ENCODE measurements at places on chromosomes 3 and 15.
A peak's percentile ranks its signal among the peaks of the same experiment; 100 is the strongest.

GRCh38 chr3:171184372-171184771 lies 157.9 kb upstream of the SLC2A2 start:
- DNase-seq: no peak

- no peak for DNase-seq
These were observed 417.4 kb upstream of the NAALADL2 start for GRCh38 chr3:174441588-174442301.

DNA sequence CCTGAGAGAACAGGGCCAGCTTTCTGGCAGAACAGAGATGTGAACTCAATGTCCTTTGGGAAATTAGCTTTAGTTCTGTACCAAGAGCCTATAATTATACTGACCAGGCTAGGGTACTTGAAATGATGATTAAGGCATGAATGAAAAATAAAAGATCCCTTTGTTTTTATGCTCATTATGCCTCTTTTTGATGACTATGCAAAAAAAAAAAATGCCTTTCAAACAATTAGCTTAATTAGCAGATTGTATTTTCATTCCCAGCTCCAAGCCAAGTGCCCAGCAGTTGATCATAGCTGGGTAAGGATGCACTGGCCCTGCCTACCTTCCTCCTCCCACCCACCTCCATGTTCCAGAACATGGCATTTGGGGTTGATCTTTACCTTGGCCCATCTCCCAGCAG lies 56.8 kb downstream of the LYZL4 start:
- no peak for DNase-seq

- no peak for DNase-seq
These were observed 579.9 kb upstream of the ZNF717 start for GRCh38 chr3:76365275-76365674.

GRCh38 chr3:3664935-3665334 lies 134.3 kb upstream of the LRRN1 start:
- DNase-seq: peak; percentile 6

- no peak for DNase-seq
These were observed 13.6 kb upstream of the TFG start for GRCh38 chr3:100695696-100696095.

Measured in DMS53 (cell line).